ENCODE measurements at places on chromosomes 5 and 9.
A peak's percentile ranks its signal among the peaks of the same experiment; 100 is the strongest.

DNA sequence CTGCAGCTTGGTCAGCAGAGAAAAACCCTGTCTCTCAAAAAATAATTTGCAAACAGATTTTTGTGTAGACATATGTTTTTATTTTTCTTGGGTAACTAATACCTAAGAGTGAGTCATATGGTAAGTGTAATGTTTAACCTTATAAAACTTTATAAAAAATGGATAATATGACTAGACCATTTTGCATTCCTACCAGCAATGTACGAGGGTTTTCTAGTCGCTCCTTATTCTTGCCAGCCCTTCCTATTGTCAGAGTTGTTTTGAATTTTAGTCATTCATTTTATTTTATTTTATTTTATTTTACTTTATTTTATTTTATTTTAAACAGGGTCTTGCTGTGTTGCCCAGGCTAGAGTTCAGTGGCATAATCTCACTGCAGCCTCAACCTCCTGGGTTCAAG lies 37.8 kb downstream of the RABGAP1 start:
- no peak for DNase-seq

DNA sequence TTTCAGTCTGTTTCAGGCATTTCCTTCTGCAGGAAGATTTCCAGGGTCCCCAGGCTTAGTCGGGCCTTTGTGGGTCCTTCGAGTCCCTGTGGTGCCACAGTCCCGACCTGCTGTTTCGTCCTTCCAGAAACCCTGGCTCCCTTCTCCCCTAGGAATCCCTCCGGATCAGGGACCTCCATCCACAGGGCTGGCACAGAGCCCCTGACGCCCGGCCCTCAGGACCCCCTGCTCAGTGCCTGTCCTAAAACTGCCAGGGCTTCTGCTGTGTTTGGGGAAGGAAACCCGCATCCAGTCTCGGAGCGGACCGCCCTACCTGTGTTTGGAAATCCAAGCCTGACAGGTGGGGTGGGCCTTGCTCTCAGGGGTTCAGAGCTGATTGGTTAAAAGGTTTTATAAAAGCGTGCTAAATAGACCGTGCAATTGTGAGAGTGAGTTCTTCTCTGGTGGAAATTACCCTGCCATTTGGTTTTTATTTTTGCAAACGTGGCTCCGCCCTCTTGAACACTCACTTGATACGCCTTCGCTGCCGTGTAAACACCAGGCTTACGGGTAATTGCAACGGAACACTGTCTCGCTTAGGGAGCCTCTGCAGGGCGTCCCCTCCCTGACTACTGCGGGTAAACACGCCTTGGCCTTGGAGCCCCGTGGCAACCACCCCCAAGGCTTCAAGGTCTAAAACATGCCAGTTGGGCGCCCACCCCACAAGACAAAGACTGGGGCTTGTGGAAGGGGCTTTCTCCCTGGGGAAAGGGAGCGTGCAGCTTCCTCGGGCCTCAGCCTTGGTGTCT lies 121.2 kb downstream of the PHF2 start:
- DNase-seq, result no peak

- DNase-seq, result peak; percentile 46
Measured at GRCh38 chr5:443239-444151, 519 bp downstream of the EXOC3 start.

DNA sequence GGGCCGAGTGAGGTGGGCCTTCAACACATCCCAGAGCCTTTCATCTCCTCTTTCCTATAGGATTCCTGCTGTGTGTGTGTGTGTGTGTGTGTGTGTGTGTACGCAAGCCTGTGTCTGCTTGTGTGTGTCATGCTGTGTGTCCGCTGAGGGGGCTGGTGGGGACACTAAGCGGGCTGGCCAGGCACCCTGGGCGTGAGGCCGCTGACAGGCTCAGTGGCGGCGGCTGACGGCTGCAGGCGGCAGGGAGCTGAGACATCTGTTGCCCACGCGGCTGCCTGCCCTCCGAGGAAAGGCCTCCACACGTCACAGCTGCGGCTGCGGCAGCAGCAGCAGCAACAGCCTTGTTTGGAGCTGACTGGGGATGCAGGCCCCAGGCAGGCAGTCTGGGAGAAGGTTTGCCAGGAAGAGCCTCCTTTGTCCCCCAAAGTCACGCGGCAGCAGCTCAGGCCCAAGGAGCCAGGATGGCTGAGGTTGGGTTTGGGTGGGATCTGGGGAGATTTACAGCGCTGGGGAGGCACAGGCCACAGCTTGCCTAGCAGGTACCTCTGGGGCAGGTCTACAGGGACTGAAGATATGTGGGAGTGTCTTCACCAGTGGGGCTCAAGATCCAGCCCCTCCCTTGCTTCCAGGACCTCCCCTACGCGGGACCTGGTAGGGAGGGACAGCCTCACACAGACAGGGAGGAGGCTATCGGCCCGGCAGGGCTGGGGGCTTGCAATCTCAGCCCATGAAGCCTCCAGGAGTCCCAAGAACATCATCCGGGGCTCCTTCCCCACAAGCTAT lies 1.8 kb downstream of the PDLIM4 start:
- peak; percentile 16 for DNase-seq

DNA sequence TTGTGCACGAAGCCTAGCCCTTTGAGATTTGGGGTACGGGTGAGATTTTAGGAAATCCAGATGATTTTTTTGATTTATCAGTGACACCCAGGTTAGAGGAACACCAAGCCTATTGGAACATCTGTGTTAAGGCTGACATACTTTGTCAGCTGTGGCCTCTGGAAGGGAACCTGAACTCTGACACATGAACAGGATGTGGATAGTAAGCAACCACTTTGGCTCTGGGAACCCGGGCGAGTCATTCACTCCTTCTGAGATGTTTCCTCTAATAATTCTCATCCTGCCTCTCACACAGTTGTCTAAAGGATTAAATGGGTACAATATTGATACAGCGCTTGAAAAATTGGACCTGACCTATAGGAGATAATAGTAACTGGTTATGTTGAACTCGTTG lies 67.8 kb downstream of the FGF1 start:
- no peak for DNase-seq

- no peak for DNase-seq
Measured at GRCh38 chr5:125612181-125612721, 811.0 kb upstream of the GRAMD2B start.

GRCh38 chr9:93585259-93585658 lies 8.9 kb downstream of the PHF2 start:
- DNase-seq, result no peak

- peak; percentile 66 for DNase-seq
Measured at GRCh38 chr5:139711067-139711905, 63.1 kb downstream of the CXXC5 start.

DNA sequence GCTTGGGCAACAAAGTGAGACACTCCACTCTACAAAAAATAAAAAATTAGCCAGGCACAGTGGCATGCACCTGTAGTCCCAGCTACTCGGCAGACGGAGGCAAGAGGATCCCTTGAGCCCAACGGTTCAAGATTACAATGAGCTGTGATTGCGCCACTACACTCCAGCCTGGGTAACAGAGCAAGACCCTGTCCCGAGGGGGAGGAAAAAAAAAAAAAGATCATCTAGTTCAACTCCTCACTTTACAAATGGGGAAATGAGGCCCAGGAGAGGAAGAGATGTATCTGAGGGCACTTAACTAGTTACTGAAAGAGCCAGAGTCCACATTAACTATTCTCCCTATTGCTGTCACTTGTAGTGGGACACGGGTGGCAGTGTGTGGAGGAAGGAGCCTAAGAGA lies 13.8 kb downstream of the PDCL start:
- no peak for DNase-seq

GRCh38 chr5:140355546-140355945 lies 4.4 kb upstream of the SLC4A9 start:
- DNase-seq, result no peak

DNA sequence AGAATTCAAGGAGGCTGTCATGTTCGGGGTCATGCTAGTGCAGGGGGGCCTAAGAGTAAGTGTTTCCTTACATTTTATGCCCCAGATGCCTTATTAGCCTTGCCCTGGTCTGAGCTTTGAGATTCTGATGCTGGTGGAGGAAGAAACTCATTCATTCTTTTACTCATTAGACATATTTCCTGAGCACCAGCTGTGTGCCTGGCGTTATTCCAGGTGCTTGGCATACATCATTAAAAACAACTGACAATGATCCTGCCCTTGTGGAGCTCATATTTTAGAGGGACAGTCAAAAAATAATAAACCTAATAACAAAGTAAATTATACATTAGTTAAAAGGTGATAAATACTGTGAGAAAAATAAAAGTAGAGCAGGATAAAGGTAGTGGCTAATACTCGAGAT lies 138.9 kb upstream of the SGCD start:
- DNase-seq, result no peak

- no peak for DNase-seq
Measured at GRCh38 chr5:157273131-157273556, 7.2 kb downstream of the CYFIP2 start.

DNA sequence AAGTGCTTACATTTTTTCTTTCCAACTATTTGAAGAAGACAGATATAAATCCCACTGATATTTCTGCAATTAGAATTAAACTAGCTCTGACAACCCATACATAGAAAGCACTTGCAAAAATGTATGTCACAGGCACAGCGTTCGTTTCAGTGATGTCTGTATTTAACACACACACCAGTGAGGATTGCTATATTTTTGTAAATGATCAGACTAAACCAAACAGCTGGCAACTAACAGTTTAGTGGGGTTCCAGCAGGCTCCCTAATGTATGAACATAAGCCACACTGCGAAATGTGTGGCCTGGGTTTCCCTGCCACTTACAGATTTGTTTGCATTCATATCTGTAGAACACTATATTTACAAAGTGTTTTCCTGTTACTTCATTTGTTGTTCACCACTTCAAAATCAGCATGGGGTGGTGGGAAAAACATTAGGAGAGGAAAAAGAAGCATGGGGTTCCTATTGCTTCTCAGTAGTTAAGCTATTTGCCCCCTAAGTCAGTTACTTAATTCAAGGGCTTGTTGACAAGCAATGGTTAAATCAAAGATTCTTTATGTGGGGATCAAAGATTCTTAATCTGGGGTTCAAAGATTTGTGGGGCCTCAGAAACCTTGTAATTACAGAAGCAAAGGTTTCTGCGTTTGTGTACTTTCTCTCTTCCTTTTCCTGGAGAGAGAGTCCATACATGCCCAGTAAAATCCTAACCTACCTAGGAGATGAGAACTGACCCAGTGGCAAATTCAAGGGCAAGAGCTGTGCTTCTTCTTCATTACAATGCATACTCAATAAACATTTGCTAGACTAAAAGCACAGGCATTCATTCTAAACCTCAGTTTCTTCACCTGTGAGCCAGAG lies 27.1 kb downstream of the ZNF608 start:
- DNase-seq, result no peak

DNA sequence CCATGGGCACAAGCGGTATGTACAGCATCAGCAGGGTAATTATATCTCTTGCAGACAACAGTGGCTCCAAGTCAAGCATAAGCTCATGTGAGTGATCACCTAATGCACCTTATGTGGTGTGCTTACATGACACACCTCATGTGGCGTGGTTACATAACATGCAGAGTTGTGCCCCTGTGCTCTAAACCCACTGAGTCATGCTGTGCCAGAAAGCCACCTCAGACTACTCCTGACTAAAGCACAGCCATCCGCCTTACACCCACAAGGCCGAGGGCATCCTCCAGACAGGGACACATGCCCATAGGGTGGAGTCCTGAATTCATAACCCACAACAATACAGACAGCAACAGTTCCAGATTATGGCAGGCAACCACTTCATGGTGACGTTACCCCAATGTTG lies 163.7 kb upstream of the SLC30A5 start:
- DNase-seq, result no peak

DNA sequence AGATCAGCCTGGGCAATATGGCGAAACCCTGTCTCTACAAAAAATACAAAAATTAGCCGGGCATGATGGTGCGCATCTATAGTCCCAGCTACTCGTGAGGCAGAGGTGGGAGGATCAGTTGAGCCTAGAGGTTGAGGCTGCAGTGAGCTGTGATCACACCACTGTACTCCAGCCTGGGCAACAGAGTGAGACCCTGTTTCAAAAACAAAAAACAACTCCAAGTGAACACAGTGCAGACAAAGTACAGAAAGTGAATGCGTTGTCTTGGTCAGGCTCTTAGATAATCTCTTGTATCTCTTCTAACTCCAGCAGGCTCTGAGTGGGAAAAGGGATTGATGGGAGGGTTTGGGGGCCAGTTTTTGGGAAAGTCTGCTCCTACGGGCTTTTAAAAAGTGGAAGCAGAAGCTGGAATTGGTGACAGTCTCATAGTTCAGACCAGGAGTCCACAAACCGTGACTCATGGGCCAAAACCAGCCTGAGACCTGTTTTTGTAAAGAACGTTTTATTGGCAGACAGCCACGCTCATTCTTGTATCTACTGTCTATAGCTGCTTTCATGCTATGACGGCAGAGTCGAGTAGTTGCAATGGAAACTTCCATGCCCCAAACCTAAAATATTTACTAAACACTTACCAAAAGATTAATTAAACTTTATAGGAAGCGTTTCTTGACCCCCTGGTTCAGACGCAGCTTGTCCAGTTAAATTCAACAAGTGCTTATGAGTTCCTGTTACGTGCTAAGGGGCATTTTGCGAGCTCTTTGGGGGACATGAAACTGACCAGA lies 32.9 kb downstream of the NDST1 start:
- DNase-seq, result no peak

- DNase-seq, result no peak
Measured at GRCh38 chr5:142798099-142798770, 28.1 kb downstream of the ARHGAP26 start.

DNA sequence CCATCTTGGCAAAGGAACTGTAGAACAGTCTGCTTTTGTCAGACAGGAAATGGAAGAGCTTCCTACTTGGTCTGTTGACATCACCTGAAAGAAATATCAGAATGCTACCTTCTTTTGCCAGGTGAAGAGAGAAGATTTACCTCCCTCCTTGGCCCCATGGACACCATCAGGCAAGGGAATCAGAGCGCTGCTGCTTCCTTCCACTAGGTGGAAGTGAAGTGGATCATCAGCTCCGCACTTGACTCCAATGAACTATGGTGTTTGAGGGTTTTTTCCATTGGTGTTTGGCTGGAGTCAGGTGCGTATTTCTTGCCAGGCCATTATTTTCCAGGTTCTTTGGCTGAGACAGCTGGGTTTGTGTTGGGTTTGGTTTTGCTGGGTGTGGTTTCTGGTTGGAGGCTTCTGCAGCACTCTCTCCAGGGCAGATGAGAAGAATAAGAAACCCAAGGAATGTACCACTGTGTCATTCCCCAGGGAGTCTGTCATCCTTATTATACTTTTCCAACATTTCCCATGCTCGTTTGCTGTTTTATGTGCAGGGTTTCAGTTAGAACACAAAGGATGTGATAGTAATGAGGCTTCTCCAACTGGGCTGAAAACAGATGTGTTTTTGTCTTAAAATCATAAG lies 12.4 kb downstream of the SPATA31E1 start:
- no peak for DNase-seq

- DNase-seq, result no peak
Measured at GRCh38 chr9:86508208-86508903, 154.1 kb upstream of the TUT7 start.

GRCh38 chr5:31137676-31138075 lies 55.8 kb upstream of the CDH6 start:
- no peak for DNase-seq

DNA sequence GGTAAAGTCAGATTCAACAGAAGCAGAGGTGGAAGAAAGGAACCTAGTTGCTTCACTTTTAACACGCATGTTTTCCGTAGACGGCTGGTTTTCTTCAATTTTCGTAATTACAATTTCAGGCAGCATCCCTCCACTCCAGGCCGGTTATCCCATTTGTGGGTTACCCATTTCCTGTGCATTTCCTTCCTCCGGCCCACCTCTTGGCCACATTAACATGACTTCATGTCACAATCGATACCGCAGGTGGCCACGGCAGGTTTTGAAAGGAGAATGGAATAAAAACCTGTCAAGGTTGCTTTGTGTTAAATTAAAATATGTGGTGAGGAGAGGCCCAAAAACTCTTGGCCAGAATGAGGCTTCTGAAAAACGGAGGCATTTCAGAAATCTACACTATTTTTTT lies 130.2 kb downstream of the PCSK5 start:
- no peak for DNase-seq

GRCh38 chr5:138910546-138911185 lies 35.5 kb upstream of the LRRTM2 start:
- DNase-seq, result no peak

Measured in Caco-2 (cell line).